ENCODE measurements at places on chromosomes 6 and 20.

DNA sequence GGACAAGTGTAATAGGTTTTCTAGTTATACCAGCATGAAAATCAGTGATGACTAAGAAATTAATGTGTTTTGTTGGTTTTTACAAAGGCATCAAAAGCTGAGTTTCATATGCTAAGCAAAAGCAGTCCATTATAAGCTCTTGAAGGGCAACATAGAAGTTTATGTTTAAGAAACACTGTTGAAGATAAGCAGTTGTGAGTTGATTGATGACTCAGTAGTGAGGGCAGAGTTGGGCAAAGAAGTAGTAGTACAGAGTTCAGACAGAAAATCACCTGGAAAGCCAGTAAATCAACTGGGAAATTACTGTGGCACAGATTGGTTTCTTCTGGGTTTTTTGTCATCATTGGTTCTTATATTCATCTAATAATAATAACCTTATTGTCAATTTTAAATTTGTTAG is 78.0 kb upstream of the SMIM8 start:
- no peak for DNase-seq

DNA sequence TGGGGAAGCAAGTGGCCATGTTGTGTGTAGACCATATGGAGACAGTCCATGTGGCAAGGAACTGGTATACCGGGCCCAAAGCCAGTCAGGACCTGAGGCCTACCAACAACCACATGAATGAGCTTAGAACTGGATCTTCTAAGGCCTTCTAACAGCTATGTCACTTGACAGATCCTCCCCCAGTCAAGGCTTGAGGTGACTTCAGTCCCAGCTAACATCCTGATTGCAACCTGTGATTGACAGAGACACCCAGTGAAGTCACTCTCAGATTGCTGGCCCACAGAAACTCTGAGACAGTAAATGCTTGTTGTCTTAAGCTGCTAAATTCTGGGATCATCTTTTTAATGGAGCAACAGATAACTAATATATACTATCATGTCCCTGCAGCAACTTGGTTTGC is 32.9 kb downstream of the AHI1 start:
- DNase-seq = no peak

DNA sequence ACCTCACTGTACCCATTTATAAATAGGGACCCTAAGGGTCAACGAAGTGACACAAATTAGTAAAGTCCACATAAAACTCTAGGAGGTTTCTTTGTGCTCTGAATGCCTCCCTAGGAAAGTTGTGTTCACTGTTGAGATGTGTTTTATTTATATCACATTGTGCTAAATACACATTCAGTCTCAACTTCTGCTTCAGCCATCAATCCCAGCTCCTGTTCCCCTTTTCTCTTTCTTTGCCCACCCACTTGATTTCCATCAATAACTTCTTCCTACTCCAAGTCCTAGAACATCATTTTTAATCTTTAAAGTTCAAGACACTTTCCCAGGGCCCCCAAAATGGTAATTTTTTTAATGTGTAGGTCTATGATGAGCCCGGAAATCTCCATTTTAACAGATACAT is 208.3 kb upstream of the RAB32 start:
- no peak for DNase-seq

- no peak for DNase-seq
Measured at GRCh38 chr6:156189195-156189594, 588.0 kb upstream of the ARID1B start.

- DNase-seq = no peak
Measured at GRCh38 chr6:107618672-107619071, 128.8 kb downstream of the SOBP start.

DNA sequence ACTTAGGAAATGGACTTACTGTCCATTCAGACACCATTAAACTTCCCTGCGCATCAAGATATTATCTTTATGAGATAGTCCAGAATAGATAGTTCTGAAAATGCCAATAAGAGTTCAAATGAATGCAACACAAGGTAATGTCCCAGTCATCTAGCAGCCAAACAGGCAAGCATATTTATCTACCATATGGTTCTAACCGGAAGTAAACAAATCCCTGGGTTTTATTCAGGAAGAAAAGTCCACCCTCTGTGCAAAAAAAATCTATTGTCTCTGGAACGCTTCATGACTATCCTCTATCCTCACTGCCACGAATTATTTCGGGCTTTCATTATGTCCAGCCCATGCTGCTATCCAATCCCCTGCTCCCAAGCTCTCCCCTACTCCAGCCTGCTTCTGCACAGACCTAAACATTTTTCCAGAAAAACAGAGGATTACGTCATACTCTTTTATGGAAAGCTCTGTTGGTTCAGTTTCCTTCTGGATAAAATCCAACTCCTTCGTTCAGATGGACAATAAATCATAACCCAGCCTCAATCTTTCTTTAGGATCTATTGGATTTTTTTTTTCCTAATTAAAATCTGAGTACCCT is 11.4 kb downstream of the PPIL6 start:
- no peak for DNase-seq

Data from Daoy (cell line).